ENCODE measurements at places on chromosomes 6 and 20.

DNA sequence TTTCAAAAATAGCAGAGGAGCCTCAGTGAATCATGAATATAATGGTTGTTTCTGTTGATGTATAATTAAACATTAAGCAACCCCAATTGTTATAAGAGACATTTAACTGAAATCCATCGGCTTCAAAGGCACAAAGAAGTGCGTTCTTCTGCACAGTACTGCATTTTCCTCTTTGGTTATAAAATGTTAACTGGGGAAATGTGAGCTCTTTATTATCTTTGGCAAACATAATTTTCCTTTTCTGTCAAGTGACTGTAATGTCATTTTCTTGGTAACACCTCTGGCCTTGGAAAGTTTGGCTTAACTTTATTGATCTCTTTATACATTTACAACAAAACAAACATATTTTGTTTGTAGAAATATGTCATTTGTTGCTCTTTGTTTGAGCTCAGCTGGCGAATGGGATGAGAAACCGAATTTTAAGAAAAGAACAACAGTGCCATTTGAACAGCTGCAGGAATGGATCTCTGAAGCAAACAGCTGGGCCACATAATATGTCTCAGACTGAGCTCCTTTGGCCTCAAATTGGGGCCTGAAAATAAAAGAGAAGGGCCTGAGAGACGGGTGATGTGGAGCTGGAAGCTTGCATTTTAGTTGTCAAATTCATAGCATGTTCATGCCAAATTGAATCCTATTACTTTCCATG lies 427.0 kb upstream of the SPTLC3 start:
- no peak for DNase-seq

DNA sequence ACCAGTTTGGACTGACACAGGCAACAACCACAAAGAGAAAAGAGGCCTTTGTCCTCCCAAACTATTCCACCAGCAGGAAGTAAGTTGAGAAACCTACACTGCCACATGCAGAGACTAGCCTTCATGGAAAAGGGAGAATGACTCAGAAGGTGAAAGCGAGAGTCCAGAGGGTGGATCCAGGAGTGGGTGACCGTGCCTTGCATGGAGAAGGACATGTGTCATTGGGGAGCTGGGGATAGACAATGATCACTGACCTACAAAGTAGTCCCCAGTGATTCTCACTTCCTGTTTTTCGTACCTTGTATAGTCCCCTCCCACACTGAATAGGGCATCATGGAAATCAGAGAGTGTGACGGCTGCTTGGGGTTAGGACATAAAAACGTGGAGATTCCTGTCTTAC lies 91.9 kb downstream of the MYLK4 start:
- DNase-seq, result no peak

DNA sequence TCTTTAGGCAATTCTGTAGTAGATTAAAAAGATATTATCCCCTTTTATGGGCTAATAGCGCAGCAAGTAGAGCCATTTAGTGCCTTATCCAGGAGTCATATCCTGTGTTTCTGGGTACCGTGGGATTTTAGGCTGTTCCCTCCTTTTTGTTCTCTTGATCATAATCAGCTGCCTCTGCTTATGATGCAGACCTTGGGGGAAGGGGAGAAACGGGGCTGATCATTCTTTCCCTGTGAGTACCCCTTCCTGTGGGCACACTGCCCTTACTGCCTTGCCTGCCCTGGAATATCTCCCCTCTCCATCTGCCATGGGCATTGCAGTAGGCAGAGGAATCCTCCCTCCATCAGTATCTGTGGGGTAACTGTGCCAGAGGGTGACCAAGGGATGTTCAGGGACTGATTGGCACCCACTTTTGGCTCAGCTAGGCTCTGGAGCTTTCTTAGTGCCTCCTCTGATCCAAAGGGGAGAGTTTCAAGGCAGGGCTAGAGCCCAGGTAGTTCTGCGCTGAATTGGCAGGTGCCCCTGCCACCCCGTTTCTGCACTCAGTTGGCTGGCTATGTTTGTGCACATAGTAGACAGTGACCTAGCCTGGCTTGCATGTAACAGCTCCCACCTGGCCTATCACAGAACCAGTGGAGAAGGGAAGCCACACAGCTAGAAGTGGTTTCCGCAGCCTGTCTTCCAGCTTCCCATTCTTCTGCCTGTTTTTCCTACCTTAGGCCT lies 103.3 kb downstream of the FIG4 start:
- DNase-seq, result no peak

DNA sequence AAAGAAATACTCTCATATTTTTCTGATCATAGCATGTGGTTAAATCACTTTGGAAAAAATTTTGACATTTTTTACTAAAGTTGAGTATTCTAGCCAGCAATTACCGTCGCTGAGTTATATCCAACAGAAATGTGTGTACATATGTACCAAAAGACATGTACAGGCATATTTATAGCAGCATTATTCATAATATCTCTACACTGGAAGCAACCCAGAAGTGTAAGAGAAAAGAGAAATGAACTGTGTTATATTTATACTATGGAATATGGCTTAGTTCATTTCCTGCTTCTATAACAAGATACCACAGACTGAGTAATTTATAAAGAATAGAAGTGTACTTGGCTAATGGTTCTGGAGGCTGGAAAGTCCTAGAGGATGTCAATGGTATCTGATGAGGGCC lies 474.0 kb upstream of the GJE1 start:
- no peak for DNase-seq

DNA sequence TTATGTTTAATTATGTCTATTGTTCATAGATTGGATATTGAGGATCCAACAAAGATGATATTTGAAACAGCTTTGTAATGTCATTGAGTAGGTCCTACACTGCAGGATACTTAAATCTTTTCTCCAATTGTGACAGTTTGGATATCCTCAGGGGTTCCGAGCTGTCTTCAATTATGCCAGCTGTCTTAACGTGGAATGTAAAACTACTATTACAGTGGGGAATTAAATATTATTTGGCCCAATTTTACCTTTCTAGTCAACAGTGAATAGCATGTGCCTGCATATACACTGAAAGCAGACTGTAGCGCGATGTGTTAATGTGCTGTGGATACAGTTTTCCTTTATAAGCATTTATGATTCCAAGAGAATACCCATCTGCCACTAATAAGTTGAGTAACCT lies 156.9 kb downstream of the GRIK2 start:
- DNase-seq, result no peak

GRCh38 chr6:54710456-54710855 lies 136.1 kb upstream of the FAM83B start:
- DNase-seq, result no peak

DNA sequence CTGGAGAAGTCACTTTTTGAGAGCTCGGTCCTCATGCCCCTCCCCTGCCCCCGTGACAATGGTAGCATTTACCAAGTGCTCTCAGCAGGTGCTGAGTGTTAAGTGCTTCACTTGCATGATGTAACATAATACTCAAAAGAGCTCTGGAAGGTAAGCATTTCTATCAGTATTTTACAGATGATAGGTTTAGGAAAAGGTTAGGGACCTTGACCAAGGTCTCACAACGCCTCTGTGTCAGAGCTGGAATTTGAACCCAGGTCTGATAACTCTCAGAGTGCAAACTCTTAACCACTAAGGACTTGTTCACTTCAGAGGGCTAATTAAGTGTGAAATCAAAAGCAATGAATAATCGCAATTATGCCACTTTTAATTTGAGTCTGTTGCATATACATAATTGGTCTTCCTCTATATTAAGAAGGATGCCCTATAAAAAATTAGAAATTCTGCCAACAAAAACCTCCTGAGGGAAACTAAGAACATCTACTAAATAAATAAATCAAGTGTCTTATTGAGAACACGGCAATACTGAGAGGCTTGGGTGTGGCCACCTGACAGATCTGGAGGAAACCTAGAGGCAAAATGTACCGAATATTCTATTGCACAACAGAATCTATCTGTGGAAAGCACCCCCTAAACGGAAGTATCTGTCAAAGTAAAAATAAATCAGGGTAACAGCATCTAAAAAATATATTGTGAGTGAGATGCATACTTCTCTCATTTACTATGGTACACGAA lies 109.8 kb downstream of the BACH2 start:
- no peak for DNase-seq

DNA sequence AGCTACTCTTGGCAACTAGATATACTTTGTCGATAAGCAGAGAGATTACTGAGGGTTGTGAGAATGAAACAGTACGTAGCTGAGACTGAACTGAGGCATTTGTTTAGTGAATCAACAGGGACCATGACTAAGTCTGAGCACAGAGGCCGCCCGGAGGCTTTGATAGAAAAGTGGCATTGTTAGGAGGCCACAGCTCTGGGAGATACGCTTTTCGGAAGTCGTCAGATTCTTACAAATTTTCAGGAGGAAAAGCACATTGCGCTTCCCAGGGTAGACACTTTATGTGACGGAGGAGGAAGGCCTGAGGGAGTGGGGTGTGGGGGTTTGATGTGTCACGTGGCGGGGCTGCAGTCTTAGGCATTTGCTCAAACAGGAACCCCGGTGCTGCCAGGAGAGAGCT lies 69.4 kb downstream of the PSMG4 start:
- no peak for DNase-seq

DNA sequence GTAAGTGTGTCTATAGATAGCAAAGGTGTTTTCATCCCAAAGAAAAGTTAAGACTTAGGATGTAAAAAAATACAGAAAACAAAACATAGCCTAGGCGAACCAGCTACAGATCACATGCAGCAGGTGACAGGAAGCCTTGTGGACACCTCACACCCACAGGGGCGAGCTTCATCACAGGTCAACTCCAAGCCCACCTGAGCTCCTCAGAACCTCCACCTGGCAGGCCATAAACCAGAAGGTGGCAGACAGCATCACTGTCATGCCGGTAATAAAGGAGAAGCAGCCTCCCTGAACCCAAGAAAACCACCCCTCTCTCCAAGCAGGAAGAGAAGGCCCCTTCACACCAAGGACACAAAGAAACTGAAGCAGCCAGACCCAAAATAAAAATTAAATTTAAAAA lies 1.0 kb downstream of the RALGAPA2 start:
- no peak for DNase-seq

- no peak for DNase-seq
Observed at GRCh38 chr6:73041051-73041450, 184.2 kb downstream of the KHDC1L start.

GRCh38 chr6:145544041-145544440 lies 191.3 kb downstream of the EPM2A start:
- DNase-seq, result no peak

- no peak for DNase-seq
Observed at GRCh38 chr20:41052742-41053419, 24.3 kb downstream of the TOP1 start.
